ENCODE measurements at places on chromosomes 11 and 22.

- peak; percentile 34 for DNase-seq
Observed at GRCh38 chr22:22687638-22688500, 43.5 kb downstream of the GGTLC2 start.

- DNase-seq, result no peak
Observed at GRCh38 chr22:42752912-42753311, 32.2 kb upstream of the A4GALT start.

DNA sequence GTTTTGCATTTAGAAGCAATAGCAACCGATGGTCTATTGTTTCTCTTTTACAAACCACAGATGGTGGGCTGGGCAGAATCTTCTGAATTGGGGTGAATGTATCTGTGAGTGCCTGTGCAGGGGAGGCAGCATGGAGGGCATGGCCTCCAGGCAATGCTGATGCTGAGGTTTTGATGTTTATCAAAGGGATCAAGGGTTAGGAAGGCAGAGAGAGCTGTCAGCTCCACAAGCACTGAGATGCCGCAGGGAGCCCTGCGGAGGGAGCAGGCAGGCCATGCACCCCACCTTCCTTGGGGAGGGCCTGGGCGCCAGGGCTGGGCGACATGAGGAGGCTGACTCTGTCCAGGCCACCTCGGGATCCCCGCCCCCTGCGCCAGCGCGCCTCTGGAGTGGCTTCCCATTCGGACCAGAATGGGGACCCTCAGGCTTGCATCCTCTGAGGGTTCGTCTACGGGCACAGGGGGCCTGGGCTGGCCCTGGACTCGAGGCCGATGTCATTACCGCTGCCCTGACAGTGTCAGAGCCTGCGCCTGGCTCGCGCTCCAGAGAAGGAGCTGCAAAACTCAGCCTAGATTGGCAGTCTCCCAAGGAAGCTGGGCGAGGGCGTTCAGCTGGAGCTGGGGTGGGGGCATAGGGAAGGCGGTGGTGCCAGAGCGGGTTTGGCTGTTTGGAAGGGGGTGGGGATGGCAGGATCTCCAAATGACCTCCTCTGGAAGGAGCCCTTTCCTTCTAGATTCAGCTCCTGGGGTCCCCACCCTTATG is 13.9 kb upstream of the TH start:
- no peak for DNase-seq

GRCh38 chr22:42646569-42647525 is 2.3 kb downstream of the CYB5R3 start:
- no peak for DNase-seq

DNA sequence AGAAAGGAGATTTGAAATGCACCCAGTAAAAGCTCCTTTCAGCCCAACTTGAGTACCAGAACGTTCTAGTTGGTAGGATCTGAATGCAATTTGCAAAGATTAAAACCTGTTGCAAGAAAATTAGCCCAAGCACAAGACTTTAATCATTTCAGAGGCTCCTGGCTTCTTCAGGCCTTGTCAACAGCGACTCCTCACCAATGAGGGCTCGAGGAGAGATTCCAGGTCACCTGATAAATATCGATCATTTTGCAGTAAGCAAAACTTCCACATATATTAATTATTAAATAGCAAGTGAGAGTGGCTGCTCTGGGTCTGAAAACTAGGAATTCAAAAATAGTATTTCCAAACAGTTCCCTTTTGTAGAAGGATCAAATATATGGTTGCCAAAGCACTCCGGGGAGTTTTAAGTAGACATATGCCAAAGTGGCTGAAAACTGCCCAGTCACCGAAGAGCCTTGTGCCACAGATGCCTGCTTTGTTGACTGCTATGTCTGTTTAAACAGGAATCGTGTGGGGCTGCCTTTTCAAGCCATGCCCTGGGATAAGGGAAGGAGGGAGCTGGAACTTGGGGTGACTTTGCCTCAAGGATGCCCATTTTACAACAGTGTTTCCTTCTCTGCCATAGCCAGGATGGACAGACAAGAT is 64.0 kb downstream of the CSNK2A3 start:
- no peak for DNase-seq

DNA sequence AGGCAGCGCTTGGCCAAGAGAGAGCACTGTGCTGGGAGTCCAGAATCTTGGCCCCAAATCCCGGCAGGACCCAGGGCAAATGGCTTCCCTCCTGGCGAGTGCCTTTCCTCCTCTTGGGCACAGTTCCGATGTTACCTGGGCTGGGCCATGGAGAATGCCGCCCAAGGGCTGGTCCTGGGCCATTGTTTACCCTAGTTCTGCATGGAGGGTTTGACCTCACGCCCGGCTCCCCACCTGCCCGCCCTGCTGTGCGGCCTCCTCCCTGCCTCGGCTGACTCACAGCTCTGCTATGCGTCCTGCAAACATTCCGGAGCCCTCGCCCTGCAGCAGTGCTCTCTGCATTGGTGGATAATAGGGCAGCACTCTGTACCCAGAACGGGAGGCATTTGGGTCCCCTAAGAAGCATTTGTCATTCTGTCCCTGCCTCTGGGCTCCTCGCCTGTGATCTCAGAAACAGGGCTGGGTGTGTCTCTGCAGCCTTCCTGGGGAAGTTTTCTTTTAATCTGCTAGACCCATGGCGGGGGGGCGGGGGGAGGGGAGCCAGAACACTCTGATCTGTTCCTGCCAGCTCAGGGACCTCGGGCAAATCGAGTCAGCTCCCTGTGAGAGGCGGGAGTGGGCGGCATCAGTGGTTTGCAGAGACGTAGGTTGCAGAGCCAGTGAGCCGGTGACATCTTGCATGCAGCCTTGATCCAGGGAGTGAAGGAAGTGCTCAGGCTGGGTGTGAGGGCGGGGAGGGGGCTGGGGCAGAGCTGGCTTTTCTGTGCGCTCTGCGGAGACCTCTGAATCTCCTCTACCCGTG is 32.9 kb upstream of the SMIM38 start:
- peak; percentile 85 for DNase-seq

GRCh38 chr11:47378010-47378835 is at the start of gene SPI1:
SPI1 (minus strand) TSS chr11:47378547; CDS start chr11:47378353, 194 bp downstream.
- DNase-seq, result no peak

DNA sequence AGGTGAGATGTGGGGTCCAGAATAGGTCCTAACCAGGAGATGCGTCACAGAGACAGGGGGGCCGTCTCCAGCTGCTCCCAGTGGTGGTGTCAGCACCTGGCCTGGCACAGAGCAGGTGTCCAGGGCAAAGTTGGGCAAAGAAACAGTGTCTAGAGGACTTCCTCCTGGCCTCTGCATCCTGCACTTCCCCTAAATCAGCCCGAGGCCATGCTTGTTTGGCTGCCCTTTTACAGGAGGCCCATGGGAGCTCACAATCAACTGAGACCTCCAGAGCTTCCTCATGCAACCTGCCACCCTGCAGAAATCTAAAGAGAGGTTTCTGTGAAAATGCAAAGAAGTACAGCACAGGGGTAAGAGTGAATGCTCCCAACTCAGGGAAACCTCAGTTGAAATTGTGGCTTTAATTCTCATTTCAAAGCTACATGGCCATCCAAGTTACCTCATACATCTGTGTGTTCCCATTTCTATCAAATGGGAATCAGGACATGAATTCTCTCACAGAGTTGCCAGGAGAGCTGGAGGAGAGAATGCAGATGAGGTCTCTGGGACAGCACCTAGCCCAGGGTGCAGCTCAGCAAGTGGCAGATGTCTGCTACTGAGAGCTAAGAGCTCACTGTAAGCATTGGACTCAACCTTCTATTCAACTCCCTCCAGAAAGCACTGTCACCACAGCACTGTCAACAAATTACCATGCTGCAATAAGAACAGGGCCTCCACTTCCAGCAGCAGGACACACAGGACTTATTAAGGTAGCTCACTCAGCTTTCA is 32.6 kb downstream of the TCIRG1 start:
- DNase-seq, result no peak

DNA sequence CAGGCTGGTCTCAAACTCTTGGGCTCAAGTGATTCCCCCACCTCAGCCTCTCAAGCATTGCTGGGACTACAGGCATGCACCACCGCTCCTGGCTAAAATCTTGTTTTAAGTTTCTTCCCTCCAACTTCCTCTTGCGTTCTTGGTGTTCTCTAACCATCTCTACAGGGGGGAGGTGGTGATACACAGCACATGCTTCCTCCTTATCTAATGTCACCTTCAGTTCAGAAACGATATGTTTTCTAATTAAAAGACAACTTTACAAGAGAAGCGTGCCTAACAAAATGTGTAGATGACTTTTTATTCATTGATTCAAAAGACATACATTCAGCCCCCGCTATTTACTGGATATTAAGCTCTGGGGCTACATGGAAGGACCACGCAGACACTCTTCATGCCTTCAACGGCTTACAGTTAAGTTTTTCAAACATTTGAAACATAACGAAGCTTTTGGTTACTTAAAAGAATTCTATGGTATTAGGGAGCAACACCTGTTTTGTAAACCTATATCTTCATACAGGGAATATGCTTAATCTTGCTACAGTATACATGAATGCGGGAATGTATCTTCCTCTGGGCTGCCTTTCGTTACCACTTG is 933 bp upstream of the DLAT start:
- no peak for DNase-seq

DNA sequence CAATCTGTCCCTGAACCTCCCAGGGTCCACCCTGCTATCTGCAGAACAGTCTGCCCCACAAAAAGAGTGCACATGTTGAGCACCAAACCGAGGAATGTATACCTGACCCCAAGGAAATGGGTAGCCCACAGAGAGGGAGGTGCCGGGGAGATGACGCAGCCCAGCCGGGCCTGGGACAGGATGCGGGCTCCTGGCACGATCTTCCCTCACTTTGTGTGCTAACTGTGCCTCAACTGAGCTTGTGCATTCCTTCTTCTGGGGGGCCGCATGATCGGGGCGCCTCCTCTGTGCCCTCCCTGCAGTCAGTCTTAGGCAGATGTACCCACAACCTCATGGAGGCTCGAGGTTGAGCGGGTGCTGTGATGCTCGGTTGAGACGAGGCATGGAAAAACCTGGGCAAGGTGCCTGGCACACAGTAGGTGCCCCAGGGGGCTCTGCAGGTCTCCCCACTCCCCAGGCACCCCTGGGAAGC is 2.4 kb downstream of the GAS2L1 start:
- peak; percentile 63 for DNase-seq

DNA sequence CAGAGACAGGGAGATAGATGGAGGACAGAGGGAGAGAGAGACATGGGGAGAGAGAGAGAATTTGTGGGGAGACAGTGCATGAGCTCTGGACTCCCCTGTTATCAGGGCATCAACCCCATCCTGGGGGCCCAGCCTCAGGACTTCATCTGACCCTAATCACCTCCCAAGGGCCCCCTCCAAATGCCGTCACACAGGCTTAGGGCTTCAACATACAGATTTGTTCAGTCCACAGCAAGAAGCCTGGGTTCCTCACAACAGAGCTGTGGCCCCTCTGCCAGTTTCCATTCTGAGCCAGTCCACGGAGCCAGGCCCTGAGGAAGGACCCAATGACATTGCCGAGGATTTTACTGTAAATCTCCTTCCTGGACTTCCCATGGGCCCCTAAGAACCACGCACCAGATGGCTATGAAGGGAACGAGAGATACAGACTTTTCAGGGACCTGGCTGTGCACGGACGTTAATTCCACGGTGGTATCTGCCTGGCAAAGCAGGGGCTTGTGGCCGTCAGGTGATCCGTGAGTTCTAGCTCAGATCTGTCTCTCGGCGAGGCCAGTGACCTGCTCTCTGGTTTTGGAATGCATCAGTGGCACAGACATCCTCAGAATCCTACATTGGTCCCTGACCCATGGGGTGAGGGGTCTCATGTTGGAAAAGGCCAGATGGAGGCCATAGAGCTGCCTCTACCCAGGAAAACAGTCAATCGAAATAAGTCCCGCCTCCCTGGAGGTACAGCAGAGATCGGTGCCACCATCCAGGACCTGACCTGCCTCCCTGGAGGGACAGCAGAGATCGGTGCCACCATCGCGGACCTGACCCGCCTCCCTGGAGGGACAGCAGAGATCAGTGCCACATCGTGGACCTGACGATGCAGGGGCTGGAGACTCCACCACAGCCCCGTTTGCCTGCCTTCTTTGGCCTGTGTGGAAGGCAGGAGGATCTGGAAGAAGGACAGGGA is 8.7 kb upstream of the B4GALNT4 start:
- DNase-seq, result no peak

GRCh38 chr11:128906185-128907050 is 15.3 kb downstream of the KCNJ5 start:
- DNase-seq, result no peak

DNA sequence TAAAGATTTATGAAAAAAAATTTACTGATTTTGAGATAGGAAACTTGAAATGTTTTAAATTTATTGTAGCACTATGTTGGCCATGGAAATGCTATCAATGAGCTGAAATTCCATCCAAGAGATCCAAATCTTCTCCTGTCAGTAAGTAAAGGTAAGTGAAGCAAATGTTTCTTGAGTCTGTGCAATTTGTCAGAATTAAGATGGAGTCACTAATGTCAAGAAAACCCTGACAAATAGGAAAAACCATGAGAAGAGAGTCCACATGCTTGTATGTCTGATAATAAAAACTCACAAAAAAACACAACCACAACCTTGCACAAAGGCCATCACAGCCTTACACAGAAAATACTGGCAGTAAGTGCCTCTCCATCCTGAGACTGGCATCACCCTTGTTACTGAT is 12.9 kb downstream of the EED start:
- no peak for DNase-seq

- DNase-seq, result no peak
Observed at GRCh38 chr22:34490886-34491285, 570.6 kb upstream of the LARGE1 start.

DNA sequence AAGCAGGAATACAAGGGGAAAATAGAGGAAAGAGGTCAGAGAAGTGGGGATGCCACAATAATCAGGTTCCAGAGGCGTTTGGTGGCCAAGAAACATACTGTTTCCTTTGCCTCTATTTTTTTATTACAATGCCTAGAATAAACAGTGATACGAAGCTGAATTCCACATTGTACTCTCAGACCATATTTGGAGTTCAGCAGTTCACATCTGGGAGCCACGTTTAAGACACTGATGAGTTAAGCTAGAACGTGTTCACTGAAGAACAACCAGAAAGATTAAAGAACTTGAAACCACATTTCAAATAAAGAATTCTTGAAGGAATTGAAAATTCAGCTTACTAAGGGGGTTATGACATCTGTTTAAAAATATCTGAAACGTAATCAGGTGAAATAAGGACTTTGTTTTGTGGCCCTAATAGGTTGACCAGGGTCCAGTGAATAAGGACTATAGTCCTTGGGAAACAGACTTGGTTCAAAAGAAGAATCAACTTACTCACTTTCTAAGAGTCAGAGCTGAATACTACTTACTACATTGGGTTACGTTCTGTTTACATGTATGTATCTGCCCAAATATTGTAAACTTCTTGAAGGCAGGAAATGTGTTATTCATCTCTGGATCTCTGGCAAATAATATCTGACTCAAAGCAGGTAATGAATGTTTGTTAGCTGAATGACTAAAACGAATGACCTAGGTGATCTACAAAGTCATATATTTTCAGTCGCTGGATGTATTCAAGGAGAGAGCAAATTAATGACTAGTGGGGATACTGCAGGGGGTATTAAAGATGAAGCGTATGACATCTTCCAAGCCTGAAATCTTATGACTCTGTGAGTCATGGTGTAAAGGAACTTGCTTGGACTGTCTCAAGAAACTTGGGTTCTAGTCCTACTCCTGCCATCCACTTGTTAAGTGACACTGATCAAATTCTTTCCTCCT is 247.0 kb upstream of the NARS2 start:
- DNase-seq, result no peak

Data from stimulated activated CD8-positive, alpha-beta memory T cell treated with anti-CD3 and anti-CD28 coated beads, Interleukin-4, amount 100 ng/mL, for 48 hours (primary cell).